Left kidney (tissue), 8 donors: ENCODE measurements at places on chromosomes 12 and 14. TPM values are rescaled to one million over a fixed set of nuclear protein-coding genes. Genes with fewer than 3 reads are reported as not detected.

DNA sequence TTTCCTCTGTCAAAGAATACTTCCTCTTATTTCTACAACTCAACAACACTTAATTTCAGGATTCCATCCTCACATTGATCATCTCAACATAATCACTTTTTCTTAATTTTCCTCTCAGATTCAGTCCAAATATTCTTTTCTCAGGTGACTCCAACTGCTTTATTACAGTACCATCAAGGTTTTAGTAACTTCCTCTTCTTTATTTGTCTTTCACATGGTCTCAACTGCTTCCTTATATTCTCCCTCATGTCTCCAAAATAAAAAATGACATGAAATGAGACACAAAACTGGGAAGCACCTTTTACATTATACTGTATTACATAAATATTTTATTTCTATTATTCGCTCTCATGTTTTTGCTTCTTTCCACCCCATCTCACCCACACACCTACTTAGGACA, 55.5 kb downstream of the PPP2R5E start:
- no peak for DNase-seq

- DNase-seq, result no peak
These were observed 33.0 kb downstream of the EMP1 start for GRCh38 chr12:13229504-13229903.

DNA sequence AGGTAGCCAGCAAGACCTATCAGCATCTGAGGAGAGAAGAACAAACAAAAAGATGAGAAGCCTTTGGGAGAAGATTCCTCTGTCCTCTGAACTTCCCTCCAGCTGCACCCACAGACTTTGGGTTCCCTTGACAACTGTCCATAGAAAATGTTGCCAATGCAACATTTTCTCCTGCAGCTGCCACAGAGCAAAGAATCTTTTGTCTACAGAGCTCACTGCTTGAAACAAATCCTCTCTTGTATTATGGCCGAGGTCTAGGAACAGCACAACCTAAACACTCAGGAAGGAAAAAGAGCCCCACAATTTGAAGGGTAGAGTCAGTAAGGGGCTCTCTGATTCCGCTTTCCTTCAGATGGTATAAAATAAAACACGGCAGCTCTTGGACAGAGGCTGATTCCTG, 14.3 kb downstream of the POMT2 start:
- DNase-seq, result no peak

DNA sequence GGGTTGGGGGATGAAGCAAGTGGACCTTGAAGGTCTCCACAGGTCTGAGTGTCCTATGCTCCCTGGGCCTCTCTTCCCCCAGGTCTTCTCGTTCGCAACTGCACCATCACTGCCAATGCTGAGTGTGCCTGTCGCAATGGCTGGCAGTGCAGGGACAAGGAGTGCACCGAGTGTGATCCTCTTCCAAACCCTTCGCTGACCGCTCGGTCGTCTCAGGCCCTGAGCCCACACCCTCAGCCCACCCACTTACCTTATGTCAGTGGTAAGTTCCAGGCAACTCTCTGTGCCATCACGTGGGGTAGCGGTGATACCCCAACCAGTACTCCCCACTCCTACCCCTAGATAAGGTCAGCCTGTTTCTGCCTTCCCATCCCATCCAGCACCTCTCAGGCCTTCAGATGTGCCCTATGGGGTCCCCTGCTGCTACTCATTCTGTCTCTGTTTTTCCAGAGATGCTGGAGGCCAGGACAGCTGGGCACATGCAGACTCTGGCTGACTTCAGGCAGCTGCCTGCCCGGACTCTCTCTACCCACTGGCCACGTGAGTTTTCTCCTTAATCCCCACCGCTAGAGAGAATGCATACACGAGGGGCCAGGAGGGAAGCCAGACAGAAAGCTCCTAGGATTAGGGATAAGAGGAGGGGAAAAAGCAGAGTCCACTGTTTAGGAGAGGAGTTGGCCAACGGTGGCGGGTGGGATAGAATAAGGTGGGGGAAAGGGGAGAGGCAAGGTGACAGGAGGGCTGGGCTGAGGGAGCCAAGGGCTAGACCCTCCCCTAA, 1.6 kb upstream of the TAPBPL start:
- DNase-seq, result no peak

- no peak for DNase-seq
These were observed 50.7 kb upstream of the C12orf71 start for GRCh38 chr12:27133022-27133590.

GRCh38 chr14:68977718-68978171, 1.4 kb downstream of the ACTN1 start:
- DNase-seq, result peak; percentile 75

- no peak for DNase-seq
These were observed 116.6 kb upstream of the HIF1A start for GRCh38 chr14:61578745-61579144.

DNA sequence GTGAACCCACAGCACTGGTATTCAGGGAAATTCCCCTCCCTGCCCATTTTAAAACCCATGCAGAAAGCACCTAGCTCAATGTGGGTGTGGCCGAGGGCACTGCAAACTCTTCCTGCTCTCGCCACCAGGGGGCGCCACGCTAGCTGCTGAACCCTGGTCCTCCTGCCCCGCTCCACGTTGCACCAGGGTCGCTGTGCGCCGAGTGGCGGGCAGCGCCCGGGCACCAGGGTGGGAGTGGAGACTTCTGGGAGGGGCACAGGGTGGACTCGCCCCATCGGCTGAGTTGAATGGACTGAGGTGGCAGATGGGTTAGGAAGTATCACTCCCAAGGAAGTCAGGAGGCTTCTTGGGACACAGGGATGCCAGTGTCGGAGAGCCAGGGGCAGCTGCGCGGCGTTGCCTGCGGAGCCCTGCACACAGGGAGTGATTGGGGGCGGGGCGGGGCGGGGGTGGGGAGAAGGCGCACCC, 48.1 kb upstream of the BCL11B start:
- DNase-seq, result peak; percentile 34

- DNase-seq, result peak; percentile 8
These were observed 617 bp downstream of the TTC8 start for GRCh38 chr14:88825078-88825458.

GRCh38 chr14:68627868-68628604, 164.8 kb downstream of the ZFP36L1 start:
- DNase-seq, result no peak

GRCh38 chr14:93984987-93985410, 8.6 kb upstream of the ASB2 start:
- DNase-seq, result no peak

DNA sequence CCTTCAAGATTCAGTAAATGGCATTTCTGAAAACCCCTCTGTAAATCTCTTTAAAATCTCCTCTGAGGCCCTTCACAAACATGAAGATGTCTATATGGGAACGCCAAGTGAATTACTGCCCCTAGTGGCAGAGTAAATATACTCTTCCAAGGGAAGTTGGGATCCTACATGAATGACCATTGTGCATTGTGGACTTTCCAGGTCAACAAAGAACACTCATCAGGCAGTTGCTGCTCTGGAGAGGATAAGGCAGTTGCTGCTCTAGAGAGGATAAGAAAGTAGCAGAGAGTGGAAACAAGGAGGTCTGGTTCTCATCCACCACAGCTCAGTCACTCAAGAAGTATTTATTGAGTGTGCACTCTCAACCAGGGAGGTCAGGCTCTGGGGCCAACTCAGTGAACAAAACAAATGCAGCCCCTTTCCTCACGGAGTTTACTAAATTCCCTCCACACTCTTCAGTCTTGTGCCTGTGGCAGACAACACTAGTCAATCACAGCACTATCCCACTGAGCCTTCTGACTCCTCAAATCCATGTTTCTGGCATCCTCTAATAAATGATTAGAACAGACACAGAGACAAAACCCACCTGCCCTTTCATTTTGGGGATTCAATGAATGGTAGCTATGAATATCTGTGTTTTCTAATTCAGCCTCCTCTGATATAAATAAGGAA, 52.9 kb downstream of the SVOP start:
- DNase-seq, result no peak

DNA sequence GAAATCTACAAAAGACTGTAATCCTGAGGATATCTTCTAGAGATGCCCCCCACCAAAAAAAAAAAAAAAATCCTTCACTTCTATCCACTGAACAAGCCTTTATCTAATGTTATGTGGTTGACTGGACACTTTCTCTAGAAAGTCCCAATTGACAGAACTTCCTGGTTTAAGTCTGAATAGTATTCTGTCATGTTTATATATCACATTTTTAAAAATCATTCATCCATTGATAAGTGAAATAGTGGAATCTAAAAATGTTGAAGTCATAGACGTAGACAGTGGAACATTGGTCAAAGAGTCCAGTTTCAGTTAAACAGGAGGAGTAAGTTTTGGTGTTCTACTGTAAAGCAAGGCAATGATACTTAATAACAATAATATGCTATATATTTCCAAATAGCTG, 297.0 kb downstream of the SSPN start:
- DNase-seq, result no peak

DNA sequence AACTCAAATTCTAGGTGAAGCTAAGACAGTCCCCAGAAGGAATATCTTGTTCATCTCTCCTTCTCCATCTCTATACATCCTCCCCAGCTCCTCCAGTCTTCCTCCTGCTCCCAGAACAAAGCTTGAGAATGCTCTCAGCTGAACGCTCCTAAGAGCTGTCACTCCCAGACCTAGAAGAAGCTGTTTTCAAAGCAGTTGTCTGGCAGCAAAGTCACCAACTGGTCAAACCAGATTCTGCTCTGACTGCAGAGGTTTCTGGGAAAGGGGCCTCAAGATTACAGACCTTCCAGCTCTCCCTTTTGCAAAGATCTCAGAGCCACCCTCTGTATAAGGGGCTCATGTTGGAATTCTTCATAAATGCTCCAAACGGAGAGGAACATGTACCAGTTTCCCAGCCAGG, 9.6 kb upstream of the HSPB8 start:
- DNase-seq, result no peak

DNA sequence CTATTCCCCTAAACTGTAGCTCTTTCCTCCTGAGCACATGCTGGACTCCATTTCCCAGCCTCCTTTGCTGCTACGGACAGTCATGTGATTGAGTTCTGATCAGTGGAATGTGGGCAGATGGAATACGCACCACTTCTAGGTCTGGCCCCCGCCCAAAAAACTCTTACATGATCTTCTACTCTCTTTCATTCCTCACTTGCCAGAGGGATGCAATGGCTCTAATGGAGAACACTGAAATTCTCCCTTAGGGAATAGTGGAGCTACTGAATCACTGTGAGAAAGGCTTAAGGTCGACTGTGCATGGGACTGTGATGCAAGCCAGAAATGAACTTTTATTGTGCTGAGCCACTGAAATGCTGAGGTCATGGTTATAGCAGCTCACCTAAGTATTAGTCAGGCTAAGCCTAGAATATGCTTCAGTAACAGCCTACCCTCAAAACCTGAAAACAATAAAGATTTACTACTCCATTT, 13.0 kb upstream of the TMED2 start:
- DNase-seq, result no peak

DNA sequence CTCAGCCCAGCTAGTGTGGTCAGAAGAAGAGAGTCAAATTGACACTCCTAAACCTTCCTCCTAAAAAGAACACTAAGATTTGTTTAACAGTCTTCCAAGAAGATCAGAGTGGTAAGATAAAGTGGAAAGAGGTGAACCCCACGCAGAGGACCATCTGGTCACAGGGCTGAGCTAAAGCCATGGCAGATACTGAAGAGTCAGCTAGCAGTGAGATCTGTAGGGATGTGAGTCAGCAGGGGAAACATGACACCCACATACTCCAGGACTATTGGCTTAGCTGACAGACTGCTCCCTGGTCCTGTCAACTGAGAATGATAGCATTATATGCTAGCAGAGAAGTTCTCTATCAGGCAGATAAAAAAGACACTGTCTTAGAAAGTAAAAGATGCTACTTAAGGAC, 269.4 kb upstream of the ALG10 start:
- DNase-seq, result no peak

- no peak for DNase-seq
These were observed 1023.0 kb upstream of the ATXN7L3B start for GRCh38 chr12:73514672-73515071.

- no peak for DNase-seq
These were observed 1659.2 kb upstream of the FLRT2 start for GRCh38 chr14:83870546-83871270.

DNA sequence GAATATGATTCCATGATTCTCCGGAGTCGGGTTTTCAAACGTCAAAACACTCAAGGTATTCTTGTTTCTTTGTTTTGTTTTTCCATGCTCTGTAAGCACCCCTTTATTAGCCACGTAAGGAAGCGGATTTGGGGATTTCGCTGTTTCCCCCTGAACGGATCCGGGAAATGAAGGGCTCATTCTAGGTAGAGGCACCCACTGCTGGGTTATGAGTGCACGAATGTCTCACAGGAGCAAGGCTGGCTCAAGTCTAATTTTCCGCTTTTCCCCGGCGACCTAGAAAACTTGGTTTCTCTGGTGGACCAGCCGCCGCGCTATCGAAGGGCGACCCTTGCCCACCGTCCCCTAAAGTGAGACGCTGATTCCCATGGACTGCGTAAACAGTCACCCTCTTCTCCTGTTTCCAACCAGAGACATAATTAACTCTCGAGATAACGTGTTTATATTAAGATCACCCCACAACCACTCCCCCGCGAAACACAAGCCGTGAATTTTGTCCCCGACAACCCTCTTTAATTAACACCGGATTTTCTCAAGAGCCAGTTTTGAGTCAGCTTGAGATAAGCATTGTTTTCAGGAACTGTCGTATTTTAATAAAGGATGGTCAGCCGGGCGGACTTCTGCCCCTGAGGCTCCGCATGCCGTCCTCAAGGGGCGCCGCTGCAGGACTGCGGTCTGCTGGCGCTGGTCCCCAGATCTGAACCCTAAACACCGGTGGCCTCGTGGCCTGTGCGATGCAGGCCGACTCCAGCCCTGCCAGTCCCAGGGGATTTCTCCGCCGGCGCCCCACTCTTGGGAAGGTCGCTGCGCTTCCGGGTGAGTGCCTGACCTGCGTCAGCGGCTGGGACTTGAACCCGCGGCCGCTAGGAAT, 515 bp upstream of the ABCC9 start:
- peak; percentile 65 for DNase-seq

DNA sequence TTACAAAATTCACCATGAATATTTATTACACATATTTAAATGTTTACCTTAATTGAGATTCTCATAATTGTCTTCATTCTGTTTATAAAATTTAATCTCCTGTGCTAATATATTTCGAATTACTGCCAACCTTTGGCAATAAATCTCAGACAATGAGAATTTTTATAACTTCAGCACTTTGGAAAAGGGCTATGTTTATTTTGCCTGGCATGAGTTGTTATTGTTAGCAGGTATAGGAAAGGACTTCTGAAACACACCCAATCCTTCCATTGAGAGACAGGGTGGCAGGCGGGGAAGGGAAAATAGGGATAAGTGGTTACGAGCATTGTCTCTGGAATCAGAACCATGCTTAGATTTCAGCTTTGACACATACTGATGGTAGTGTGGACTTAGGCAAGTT, 12.1 kb upstream of the MSRB3 start:
- no peak for DNase-seq

KRT72 gene
- polyA plus RNA-seq, result not detected

C12orf60 gene
- polyA plus RNA-seq, result 5.5 TPM

TPPP2 gene
- polyA plus RNA-seq, result 2.7 TPM

ARG2 gene
- 11.9 TPM for polyA plus RNA-seq

RALGAPA1 gene
- polyA plus RNA-seq, result 48.7 TPM

BDKRB1 gene
- 0.52 TPM for polyA plus RNA-seq

LRR1 gene
- polyA plus RNA-seq, result 17.5 TPM

KRT3 gene
- not detected for polyA plus RNA-seq

TUNAR gene
- 0.78 TPM for polyA plus RNA-seq
